CD4-positive, alpha-beta memory T cell (primary cell): ENCODE measurements at places on chromosomes 5 and 9. TPM values are rescaled to one million over a fixed set of nuclear protein-coding genes. Genes with fewer than 3 reads are reported as not detected.

DNA sequence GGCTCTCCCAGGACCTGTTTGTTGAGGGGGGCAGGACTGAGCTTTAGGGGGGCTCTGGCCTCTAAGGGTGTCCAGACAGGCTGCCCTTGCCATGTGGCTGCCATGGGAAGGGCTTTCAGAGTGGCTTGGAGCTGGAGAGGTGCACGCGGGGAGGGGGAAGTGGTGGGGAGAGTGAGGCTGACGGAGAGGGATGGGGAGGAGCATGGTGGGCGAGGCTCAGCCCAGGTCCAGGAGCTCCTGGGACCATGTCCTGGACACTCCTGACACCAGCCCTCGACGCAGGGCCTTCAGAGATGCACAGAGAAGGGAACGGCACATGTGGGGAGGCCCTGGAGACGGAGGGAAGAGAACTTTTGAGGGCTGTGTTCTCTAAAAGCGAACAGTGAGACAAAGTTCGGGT, 2.4 kb downstream of the SPAAR start:
- H3K4me3 ChIP-seq, result peak overlapping the region; percentile 15
- H3K4me1 ChIP-seq, result peaks cover 64% of the 10 kb centered on the region
- no peak overlapping the region for H3K27ac ChIP-seq
- DNase-seq, result no peak
- no peaks in the 10 kb centered on the region for H3K36me3 ChIP-seq

GRCh38 chr5:125575891-125576505, 829.6 kb upstream of the ZNF608 start:
- DNase-seq, result no peak
- H3K27ac ChIP-seq, result no peak overlapping the region
- H3K36me3 ChIP-seq, result no peaks in the 10 kb centered on the region
- H3K4me3 ChIP-seq, result no peak overlapping the region
- H3K27me3 ChIP-seq, result no peaks in the 10 kb centered on the region

GRCh38 chr9:81787747-81788632, 98.6 kb upstream of the TLE1 start:
- no peak overlapping the region for H3K27ac ChIP-seq
- H3K4me1 ChIP-seq, result no peaks in the 10 kb centered on the region
- no peaks in the 10 kb centered on the region for H3K27me3 ChIP-seq
- no peaks in the 10 kb centered on the region for H3K36me3 ChIP-seq
- H3K4me3 ChIP-seq, result no peak overlapping the region
- DNase-seq, result no peak

DNA sequence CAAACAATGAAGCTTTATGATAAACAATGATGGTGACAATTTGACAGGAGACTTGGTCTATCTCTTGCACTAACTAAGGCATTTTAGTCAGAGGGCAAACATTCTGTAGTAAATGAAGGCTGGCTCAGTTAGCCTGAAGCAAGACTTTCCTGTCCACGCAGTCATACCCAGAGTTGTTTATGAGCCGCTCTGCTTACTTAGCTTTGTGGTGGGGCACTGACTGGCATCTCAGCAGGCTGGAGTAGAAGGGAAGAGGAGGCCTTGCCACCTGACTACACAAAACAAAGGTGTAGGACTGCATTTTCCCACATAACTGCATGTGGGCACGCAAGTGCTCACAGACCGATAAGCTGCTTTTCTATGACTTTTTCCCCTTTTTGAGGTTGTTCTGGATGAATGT, 133.7 kb upstream of the EPB41L4A start:
- no peaks in the 10 kb centered on the region for H3K27me3 ChIP-seq
- no peaks in the 10 kb centered on the region for H3K36me3 ChIP-seq
- no peak overlapping the region for H3K27ac ChIP-seq

GRCh38 chr9:77712533-77713130, 64.5 kb upstream of the GNA14 start:
- H3K4me1 ChIP-seq, result no peaks in the 10 kb centered on the region
- no peaks in the 10 kb centered on the region for H3K36me3 ChIP-seq
- H3K27ac ChIP-seq, result no peak overlapping the region
- no peaks in the 10 kb centered on the region for H3K27me3 ChIP-seq
- H3K4me3 ChIP-seq, result no peak overlapping the region

The ZFYVE16 gene
- 25.3 TPM for total RNA-seq

GRCh38 chr9:136089697-136090045, 5.4 kb downstream of the NACC2 start:
- peak; percentile 38 for DNase-seq
- no peaks in the 10 kb centered on the region for H3K27me3 ChIP-seq
- no peak overlapping the region for H3K27ac ChIP-seq
- peaks cover 36% of the 10 kb centered on the region for H3K4me1 ChIP-seq

GRCh38 chr5:74766418-74766848, 484 bp downstream of the GFM2 start:
- H3K36me3 ChIP-seq, result peaks cover 12% of the 10 kb centered on the region
- peaks cover 35% of the 10 kb centered on the region for H3K4me1 ChIP-seq
- H3K27me3 ChIP-seq, result no peaks in the 10 kb centered on the region
- no peak for DNase-seq
- peak overlapping the region; percentile 100 for H3K4me3 ChIP-seq

- DNase-seq, result no peak
- no peaks in the 10 kb centered on the region for H3K36me3 ChIP-seq
- H3K4me1 ChIP-seq, result no peaks in the 10 kb centered on the region
Observed at GRCh38 chr5:146564007-146564762, 48.2 kb upstream of the GPR151 start.

DNA sequence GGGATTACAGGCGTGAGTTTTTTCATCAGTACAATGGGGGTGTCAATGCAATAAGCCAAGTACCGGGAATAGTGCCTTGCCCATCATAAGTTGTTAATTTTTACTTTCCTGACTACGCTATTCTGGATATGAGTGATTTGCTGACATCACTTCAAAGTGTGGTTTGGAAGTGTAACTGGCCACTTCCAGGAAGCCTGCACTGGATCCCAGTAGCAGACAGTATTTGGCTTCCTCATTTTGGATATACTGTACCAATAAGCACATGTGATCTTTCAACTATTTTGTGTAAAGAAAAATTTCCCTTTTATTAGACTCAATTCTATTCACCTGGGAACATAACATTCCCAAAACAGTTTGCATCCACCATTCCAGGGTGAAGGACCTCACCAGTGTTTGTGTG, 417.7 kb upstream of the KLF4 start:
- no peak overlapping the region for H3K4me3 ChIP-seq
- H3K27me3 ChIP-seq, result no peaks in the 10 kb centered on the region
- no peaks in the 10 kb centered on the region for H3K4me1 ChIP-seq
- no peak for DNase-seq
- H3K27ac ChIP-seq, result no peak overlapping the region

DNA sequence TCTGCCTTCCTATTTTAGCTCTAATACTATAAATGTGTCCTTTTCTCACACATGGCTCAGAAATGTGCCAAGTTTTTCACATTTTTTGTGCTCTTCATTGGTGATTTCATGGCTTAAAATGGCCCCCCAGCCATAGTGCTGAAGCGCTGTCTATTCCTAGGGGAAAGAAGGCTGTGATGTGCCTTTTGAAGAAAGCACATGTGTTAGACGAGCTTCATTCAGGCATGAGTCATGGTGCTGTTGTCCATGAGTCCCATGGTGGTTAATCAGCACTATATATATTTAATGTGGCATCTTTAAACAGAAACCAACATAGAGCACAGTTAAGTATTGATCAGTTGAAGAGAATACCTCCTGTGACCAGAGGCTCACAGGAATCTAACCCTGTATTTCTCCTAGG, 55.8 kb downstream of the PDE8B start:
- H3K36me3 ChIP-seq, result no peaks in the 10 kb centered on the region
- no peak for DNase-seq
- H3K27ac ChIP-seq, result no peak overlapping the region
- no peaks in the 10 kb centered on the region for H3K27me3 ChIP-seq
- H3K4me1 ChIP-seq, result no peaks in the 10 kb centered on the region

GRCh38 chr5:97644206-97644605, 461.2 kb upstream of the RIOK2 start:
- H3K4me3 ChIP-seq, result no peak overlapping the region
- H3K36me3 ChIP-seq, result no peaks in the 10 kb centered on the region
- no peaks in the 10 kb centered on the region for H3K4me1 ChIP-seq
- no peak for DNase-seq

The ARHGEF28 gene
- not detected for total RNA-seq

- H3K4me3 ChIP-seq, result no peak overlapping the region
- no peaks in the 10 kb centered on the region for H3K36me3 ChIP-seq
- no peak for DNase-seq
Observed at GRCh38 chr9:3032898-3033297, 189.0 kb upstream of the PUM3 start.

DNA sequence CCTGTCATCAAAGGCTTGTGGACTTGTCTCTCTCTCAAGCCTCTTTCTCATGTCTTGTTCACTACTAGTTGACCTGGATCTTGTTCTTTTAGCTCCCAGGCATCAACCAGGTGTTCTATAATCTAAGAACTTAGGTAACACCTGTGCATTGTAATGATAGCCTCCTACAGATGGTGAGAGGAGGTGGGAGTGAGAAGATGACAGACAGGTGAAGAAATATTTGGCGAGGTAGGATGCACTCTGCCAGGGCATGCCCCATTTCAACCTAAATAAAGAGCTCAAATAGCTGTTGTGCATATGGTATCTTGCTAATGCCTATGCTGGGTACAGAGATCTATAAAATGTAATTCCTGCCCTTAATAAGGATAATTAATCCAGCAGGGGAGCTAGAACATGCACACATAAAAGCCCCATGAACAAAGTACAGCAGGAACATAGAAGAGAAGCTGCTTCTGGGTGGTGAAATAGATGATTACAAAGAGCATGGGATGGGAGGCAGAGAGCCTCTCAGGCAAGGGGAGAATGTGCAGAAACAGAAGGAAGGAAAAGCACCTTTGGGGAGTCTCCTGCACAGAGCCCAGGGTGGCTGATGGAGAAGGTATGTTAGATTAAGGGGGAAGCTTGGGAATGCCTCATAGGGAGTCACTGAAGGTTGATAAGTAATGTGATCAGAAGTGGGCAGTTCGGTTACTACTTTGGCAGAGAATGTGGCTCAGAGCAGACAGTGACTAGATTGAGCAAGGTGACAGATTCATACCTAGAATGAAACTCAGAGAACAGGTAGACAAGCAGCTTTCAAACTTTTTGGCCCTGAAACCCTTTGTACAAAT, 28.0 kb upstream of the PLIN2 start:
- H3K27ac ChIP-seq, result no peak overlapping the region
- H3K4me1 ChIP-seq, result peaks cover 12% of the 10 kb centered on the region
- no peaks in the 10 kb centered on the region for H3K27me3 ChIP-seq
- no peaks in the 10 kb centered on the region for H3K36me3 ChIP-seq
